Heart right ventricle (tissue), 16 donors: ENCODE measurements at places on chromosomes 11 and 22. TPM values are rescaled to one million over a fixed set of nuclear protein-coding genes. Genes with fewer than 3 reads are reported as not detected.
A peak's percentile ranks its signal among the peaks of the same experiment; 100 is the strongest.

DNA sequence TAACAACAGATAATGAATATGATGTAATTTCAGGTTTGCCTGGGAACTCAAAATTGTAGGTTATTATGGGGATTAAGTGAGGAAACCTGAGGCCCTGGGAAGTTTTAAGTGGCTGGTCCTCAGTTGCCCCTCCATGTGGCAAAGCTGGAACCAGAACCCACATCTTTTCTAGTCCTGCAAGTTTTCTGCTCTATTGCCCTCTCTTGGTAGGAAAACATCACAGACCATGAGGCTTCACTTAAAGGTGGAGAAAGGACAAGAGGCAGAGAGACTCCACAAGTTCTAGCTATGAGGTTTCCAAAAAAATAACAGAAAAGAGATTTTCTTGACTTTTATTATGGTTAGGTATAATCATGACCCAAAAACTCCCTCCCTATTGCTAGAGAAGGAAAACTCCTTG is 115.5 kb upstream of the DDI1 start:
- no peak for DNase-seq

DNA sequence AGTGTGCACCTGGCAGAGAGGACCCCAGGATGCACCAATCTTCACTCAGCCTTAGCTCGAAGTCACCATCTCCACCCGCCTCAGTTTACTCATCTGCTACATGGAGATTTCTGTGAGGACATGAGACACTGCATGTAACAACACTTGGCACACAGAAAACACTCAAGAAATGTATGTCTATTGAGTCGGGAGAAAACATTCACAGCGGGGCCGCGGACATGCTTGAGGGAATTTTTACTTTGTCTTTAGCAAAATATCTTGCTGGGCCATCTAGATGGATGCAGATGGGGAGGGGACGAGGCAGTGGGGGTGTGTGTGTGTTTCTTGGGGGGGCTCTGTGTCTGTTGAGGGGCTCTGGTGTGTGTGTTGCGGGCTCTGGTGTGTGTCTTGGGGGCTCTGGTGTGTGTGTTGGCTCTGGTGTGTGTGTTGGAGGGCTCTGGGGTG is 28.4 kb upstream of the RFPL3 start:
- DNase-seq = no peak

DNA sequence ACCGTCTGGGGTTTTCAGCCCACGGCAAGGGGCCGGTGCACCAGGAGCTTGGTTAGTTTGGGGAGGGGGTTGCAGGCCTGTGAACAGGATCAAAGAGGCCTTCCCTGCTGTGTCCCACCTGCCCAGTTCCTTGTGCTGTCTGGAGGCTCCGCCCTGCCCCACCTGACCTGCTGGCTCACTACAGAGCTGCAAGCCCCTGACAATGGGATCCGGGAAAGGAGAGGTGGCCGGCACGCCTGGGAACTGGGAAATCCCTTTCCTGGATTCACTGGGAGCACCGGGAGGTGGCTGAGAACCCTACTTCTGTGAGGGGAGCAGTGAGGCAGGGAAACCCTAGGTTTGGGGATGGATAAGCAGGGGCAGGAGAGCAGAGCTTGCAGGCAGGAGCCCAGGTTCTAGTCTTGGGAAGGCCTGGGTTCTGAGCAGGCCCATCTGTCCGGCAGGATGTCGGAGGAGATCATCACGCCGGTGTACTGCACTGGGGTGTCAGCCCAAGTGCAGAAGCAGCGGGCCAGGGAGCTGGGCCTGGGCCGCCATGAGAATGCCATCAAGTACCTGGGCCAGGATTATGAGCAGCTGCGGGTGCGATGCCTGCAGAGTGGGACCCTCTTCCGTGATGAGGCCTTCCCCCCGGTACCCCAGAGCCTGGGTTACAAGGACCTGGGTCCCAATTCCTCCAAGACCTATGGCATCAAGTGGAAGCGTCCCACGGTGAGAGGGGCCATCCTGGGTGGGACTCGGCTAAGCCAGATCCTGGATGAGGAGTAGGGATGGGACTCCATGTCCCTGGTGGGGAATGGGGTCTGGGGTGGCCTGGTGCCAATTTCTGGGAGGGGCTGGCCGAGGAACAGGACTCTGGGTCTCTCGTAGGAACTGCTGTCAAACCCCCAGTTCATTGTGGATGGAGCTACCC is 786 bp downstream of the CAPN1 start:
- no peak for DNase-seq

- DNase-seq = peak; percentile 90
Observed at GRCh38 chr11:70397983-70398833, at the start of gene CTTN. TSS of gene CTTN (plus strand) at chr11:70398529. CDS start at chr11:70407298, 8,769 bp downstream.

DNA sequence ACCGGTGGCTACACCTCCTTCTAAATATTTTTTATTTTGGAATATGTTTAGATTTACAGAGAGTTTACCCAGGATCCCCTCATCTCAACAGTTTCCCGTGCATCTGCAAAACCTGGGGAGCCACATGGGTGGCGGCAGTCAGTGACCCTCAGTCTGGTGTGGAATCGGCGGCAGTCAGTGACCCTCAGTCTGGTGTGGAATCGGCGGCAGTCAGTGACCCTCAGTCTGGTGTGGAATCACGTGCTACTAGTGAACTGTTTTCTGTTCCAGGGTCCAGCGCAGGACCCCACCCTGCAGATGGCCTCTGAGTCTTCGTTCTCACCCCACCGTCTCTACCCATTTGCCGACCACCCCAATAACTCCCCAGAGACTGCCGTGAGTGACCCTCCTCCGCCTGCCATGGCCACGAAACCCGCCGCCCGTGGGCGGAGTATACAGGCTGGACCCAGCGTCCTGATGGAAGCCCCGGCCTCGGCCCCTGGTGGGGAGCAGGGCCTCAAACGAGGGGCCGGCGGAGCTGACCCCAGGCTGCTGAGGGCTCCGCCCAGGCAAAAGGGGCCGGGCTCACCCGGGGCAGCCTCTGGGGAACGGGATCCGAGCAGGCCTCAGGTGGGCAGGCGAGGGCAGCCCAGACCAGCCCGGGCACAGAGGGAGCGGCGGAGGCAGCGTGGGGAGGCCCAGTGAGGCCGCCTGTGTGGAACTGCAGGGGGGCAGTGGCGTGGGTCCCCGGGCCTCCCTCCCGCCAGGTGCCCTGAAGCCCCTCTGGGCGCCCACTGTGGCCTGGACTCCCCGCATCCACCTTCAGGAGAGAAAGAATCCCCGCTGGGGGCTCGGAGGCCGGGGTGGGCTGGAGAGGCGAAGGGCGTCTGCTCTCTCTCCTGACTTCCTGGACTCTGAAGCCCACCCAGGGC is 2.5 kb downstream of the IL17REL start:
- DNase-seq = no peak

DNA sequence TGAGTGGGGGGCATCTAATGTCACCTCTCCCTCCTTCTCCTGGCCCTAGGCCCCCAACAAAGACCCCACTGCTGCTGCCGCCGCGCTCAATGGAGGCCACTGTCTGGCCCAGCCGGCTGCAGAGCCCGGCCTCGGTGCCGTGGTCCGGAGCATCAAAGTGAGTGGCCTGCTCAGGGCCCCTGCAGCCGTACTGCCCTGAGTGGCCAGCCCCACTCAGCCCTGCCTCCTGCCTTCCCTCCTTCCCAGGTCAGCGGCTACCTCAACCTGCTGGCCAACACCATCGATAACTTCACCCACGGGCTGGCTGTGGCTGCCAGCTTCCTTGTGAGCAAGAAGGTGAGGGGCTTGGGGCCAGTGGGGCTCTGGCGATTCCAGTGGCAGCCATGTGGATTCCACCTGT is 5.0 kb downstream of the SLC39A13 start:
- DNase-seq = no peak

DNA sequence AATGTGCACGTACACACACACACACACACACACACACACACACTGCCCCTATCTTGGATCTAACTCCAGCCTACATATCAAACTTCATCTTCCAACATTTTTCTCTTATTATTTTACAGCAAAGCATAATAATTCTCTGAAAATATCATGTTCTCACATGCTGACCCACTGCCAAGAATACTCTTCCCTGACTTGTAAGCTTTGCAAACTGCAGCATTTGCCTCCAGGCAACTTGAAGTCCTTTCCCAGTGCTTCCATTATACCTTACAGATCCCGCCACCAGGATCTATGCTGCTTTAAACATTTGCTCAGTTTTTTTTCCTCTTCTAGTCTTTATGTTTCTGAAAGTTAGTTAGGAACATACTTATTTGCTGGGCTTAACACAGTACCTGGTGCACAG is 483.3 kb upstream of the ARHGAP42 start:
- DNase-seq = no peak

- no peak for DNase-seq
Observed at GRCh38 chr22:40855979-40856512, 393 bp downstream of the ST13 start.

GRCh38 chr11:134532921-134533421 is 120.9 kb upstream of the B3GAT1 start:
- DNase-seq = no peak

- DNase-seq = no peak
Observed at GRCh38 chr22:45742866-45743450, 71.3 kb downstream of the ATXN10 start.

DNA sequence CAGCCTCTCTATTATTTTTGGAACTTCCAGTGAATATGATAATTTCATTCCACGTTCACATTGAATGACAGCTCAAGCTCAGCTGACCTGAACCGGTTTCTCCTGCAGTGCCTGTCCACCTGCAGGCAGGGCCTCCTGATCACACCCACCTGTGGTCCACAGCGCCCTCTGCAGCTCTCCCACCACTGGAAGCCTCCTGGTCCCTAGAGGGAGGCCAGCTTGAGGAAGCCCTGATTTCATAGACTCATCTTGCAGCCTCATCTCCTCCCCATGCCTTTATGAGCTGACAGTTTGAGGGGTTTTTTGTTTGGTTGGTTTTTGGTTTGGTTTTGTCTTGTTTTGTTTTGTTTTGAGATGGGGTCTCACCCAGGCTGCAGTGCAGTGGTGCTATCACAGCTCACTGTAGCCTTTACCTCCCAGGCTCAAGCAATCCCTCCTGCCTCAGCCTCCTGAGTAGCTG is 29.9 kb upstream of the MALAT1 start:
- peak; percentile 68 for DNase-seq

- DNase-seq = no peak
Observed at GRCh38 chr11:8908099-8908498, 2.9 kb upstream of the AKIP1 start.

GRCh38 chr11:23563591-23563990 is 703.3 kb upstream of the CCDC179 start:
- DNase-seq = no peak

DNA sequence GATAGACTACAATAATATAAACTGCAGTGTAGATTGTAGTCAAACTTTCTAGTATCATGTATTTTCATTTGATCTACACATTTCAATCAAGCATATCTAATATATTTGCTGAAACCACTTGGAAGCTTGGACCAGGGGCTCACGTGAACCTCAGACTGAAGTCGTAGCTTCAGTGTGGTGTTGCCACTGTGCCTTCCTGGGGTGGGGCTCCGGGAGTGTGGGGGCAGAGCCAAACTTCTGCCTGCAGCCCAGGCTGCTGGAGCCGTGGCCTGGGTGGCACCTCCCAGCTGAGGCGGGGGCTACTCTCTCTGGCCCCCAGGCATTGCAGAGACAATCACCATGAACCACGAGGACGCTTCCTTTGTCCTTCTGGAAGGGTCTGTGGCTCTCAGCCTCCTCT is 36.3 kb upstream of the IGSF9B start:
- DNase-seq = no peak

DNA sequence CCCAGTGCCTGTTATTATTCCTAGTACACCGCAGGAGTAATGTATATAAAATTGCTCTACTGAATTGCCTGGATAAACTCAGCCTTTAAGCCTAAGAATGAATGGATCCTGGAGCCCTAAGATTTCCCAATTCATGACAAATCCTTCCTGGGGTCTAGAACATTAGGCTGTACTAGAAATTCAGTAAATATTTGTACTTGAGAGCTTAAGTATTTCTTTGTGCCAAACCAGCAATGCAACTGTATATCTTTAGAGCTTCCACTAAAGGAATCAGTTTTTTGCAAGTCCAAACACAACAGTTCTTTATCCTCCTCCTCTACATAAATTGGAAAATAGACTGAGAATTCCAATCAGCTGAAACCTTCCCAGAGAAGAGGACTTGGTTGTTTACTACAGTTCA is 65.6 kb downstream of the FAM168A start:
- DNase-seq = no peak

GRCh38 chr11:37858398-37858797 is 1260.4 kb upstream of the RAG2 start:
- no peak for DNase-seq

DNA sequence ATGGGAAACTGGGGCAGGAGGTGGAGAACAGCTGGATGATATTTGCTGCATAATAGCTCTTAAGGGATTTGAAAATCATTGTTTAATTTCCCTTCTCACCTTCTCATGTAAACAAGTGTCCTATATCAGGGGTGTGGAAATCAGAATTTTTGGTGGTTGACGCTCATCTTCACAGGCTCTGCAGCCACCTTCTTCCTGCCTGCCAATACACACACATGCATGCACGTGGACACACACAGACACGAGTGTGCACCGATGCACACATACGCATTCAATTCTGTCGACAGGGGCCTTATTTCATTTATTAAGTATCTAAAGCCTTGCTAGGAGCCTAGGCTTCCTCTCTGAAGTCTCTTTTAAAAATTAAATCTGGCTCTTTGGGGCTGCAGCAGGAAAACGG is 349.4 kb upstream of the NCAM1 start:
- DNase-seq = no peak

DNA sequence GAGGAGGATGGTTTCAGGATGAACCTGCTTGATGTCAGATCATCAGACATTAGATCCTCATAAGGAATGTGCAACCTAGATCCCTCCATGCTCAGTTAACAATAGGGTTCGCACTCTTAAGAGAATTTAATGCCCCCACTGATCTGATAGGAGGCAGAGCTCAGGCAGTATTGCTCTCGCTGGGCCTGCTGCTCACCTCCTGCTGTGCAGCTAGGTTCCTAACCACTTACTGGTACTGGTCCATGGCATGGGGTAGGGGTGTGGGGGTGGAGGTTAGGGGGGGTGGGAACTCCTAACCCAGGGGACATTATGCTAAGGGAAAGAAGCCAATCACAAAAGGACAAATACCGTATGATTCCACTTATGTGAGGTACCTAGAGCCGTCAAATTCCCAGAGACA is 256.5 kb downstream of the TENM4 start:
- DNase-seq = no peak

GRCh38 chr11:102530558-102530957 is at the start of gene MMP7:
TSS of gene MMP7 (minus strand) at chr11:102530747. CDS start at chr11:102530700, 47 bp downstream.
- no peak for DNase-seq

DNA sequence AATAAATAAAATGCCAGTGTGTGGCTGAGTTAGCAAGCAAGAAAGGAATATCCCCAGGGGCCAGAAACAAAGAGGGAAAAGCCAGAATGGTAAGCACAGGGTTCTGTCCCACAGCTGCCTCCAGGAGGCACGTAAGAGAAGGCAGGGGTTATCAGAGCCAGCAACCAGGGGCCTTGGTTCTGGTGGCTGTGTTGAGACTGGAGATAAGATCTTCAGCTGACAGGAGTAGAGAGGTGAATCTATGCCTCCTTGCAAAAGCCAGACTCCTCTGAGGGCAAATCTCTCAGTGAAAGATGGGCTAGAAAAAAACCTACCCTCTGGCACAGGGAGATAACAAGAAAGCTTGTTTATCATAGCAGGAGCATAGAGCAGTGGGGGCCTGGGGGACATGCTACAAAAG is 29.8 kb upstream of the NFAM1 start:
- no peak for DNase-seq

The ZNF74 gene
- total RNA-seq = 5.4 TPM

The TYR gene
- not detected for total RNA-seq

The ANO9 gene
- total RNA-seq = 0.05 TPM

The TIGD3 gene
- not detected for total RNA-seq

The VPREB3 gene
- total RNA-seq = 1.0 TPM

The CYTH4 gene
- total RNA-seq = 2.2 TPM

The LIF gene
- 8.8 TPM for total RNA-seq

The IGLL1 gene
- total RNA-seq = not detected

The APOC3 gene
- not detected for total RNA-seq

The CHRM1 gene
- total RNA-seq = not detected
